ENCODE measurements at places on chromosomes 3 and 15.
A peak's percentile ranks its signal among the peaks of the same experiment; 100 is the strongest.

DNA sequence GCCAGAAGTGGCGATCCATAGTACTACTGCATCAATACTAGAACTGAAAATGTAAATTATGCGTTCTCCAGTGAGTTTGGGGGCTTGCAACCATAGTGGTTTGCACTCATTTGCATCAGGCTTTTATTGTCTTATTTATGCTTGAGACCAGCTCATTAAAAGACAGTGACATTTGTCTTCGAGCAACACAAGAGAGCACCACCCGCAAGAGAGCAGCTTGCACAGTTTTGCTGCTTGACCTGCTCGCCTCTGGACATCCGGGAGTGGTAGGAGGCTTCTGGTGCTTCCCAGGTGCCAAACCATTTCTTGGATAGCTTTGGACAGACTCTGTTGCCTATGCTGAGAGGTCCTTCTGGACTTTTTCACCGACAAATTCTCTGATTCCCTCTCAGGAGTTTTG, 294.6 kb downstream of the MEX3B start:
- DNase-seq = no peak

- DNase-seq = peak; percentile 80
Measured at GRCh38 chr3:128804017-128804810, 75.2 kb upstream of the ACAD9 start.

- no peak for DNase-seq
Measured at GRCh38 chr15:65938604-65939003, 69.3 kb downstream of the RAB11A start.

- DNase-seq = no peak
Measured at GRCh38 chr15:37107744-37108380, 7.5 kb upstream of the MEIS2 start.

GRCh38 chr3:50583897-50584296, 14.6 kb downstream of the HEMK1 start:
- DNase-seq = no peak

GRCh38 chr3:10240799-10241198, 7.5 kb upstream of the TATDN2 start:
- no peak for DNase-seq

DNA sequence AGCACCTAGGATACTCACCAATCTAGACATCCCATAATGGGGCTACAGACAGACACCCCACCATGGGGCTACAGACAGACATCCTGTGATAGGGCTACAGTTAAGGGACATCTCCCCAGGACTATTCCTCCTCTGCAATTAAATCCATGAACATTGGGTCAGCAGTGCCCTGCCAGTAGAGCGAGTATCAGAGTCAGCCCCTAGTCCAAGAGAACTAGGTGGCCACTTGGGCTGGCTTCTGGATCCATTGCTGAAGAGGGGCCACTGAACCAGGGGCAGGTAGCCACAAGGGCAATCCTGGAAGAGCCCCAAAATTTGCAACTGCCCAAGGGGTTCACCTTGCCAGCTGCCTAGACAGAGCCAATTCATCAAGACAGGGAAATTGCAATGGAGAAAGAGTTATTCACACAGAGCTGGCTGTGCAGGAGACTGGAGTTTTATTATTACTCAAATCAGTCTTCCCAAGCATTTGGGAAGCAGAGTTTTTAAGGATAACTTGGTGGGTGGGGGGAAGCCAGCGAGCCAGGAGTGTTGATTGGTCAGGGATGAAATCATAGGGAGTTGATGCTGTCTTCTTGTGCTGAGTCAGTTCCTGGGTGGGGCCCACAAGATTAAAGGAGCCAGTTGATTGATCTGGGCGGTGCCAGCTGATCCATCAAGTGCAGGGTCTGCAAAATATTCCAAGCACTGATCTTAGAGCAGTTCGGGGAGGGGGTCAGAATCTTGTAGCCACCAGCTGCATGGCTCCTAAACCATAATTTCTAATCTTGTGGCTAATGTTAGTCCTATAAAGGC, 170.2 kb upstream of the SMAD3 start:
- no peak for DNase-seq

DNA sequence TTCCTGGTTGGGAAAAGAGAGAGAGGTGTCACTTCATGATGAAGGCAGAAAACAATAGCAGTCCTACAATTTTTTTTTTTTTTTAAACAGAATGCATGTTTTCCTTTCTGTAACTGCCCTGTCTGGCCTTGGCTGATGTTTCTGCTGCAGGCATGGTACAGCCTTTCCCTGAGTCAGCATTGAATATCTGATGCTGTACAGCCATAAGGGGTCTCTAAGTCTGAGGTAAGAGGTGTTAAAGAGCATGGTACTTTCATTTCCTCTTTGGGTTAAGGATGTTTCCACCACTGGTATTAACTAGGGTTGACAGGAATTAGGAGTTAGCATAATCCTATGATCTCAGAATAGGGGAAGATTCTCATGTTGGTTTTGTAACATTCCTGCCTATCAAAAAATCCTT, 147.4 kb downstream of the CHST2 start:
- peak; percentile 17 for DNase-seq

DNA sequence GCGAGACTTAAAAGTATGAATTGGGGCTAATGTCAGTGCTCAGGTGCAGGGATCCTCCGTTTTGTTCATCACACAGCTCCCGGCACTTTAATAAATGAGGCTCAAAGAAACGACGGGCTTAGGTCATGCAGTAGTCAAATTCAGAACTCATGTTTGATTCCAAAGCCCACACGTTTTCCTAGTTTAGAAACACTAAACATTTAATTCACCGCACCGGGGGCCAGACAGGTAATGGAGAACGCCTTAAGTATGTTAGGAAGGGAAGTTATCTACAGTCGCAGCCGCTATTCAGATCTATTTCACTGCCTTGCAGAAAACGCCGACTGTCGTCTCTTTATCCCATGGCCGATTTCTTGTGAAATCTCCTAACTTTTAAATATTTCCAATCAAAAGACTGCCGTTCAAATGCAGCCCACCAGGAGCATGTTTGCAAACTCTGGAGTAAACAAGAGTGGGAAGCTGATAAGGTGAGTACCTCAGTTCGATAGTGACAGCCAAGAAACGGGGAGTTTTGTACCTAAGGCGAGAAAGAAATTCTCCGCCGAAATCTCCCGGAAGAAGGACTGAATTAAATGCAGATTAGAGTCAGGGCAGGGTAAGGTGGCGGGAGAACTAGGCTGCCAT, 569 bp downstream of the HIGD2B start:
- DNase-seq = peak; percentile 1

DNA sequence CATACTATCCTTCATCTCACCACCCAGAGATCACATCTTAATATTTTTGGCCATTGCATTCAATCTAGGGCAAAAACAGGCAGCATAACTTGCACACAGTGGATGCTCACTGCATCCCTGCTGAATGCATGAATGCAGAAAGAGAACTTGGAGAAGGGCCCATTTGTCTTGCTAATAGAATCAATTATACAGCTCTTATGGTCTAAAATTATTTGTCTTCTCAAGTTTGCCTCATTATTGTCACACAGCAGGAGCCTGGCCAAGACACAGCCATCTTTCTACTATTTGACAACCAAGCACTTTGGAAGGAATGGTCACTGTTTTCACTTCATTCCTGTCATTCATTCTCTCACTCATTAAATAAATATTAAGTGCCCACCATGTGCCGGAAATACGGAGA, 1.2 kb upstream of the ARHGEF26 start:
- no peak for DNase-seq

GRCh38 chr3:154421083-154421482, 8.9 kb downstream of the GPR149 start:
- peak; percentile 4 for DNase-seq

DNA sequence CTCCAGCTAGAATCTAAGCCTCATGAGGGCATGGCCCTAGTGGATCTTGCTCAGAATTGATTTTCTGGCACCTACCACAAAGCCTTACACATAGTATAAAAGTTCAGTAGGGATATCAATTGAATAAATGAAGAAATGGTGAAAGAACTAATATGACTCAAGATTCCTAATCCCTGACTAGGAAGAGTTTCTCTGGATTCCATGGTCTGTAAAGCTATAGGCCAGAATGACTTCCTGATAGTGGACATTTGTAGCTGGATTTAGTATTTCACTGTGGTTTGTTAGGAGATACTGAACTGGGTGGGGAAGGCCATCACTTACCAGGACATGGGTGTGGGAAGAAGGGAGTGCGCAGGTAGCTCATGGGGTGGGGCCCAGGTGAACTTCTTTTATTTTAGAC, 168.9 kb downstream of the RAP2B start:
- DNase-seq = no peak

- DNase-seq = no peak
Measured at GRCh38 chr3:125186261-125186787, 26.2 kb downstream of the SLC12A8 start.

DNA sequence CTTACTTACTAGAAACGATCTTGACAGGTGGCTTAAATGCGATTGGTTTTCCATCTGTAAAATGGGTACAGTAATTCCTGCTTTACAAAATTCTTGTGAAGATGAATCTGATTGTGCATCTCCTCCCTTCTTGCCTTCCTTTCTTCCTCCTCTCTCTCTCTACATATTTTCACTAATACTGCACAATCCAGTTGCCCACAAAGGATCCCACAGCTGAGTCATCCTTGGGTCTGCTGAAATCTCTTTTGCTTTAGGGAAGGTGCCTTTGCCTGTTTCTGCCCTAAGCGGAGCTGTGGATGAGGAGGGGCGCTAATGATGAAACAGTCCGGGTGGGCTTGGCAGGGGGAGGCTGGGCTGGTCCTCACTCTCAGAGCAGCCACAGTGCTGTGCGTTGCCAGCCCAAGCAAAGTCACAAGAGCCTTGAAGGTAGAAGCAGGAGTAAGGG, 46.1 kb downstream of the AMOTL2 start:
- no peak for DNase-seq

- DNase-seq = peak; percentile 53
Measured at GRCh38 chr3:177195242-177195991, 1.9 kb downstream of the TBL1XR1 start.

DNA sequence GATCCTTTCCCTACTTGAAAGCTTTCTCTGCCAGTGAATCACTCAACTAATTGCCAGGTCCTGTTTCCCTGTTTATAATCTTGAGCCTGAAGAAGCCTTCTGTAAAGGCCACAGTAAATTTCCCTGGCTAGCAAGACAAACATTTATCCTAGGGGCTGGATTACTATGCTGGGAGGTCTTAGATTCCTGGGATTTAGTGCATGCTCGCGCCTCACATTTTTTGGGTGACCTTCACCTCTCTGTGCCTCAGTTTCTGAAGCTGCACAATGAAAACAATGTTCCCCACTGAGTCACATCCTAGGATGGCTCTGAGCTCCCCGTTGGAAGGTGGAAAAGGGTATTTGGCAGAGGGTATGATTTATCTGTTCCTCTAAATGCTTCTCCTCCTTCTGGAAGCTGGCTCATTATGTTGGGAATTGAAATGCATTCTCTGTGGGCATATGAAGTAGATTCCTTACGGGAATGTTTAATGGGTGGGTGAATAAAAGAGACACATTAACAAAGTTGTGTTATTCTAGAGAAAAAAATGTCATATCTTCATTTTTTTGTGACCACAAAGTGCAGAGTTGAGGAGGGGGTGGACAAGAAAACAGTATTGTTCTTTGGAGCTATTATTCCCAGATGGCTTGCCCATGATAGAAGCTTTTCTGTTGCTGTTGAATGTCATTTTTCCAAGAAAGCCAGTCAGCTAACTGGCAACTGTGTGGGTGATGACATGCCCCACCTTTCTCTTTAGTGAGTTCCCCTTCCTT, 32.4 kb downstream of the LSM3 start:
- no peak for DNase-seq

GRCh38 chr3:35862057-35862456, 222.7 kb downstream of the ARPP21 start:
- no peak for DNase-seq

DNA sequence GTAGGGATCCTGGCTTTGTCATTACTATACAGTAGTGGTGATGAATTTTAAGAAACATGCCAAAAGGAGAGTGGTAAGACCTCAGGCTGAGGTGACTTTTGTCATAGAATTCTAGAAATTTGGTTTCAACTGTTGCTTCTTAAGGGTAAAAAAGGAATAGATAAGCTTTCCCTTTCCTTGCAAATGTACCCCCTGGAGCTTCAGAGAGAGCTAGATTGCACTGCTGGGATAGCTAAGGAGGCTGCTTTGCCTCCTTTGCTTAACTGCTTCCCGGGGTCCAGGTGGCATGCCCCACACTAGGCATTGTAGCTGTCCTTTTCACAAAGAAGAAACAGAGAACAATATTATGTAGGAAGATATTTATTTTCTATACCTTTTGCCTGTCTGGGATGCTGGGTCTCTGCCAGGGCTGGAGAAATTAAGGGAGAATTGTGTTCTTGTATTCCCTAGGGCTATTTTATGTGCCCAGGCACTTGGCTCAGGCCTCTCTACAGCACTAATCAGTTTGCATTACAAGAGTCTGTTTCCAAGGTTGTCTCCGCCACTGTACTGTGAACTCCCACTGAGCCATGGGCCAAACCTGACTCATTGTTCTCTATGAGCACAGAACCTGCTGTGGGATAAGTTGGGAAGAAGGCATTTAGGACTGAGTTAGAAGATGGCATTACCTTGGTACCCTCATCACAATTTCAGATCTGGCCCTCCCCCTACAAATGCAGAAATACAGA, 460.0 kb downstream of the PDCD6IP start:
- no peak for DNase-seq

- DNase-seq = no peak
Measured at GRCh38 chr15:71798641-71799040, 11.7 kb upstream of the NR2E3 start.

- DNase-seq = no peak
Measured at GRCh38 chr3:46495901-46496456, 1.8 kb upstream of the RTP3 start.

GRCh38 chr3:30522476-30522875, 83.9 kb upstream of the TGFBR2 start:
- DNase-seq = no peak

DNA sequence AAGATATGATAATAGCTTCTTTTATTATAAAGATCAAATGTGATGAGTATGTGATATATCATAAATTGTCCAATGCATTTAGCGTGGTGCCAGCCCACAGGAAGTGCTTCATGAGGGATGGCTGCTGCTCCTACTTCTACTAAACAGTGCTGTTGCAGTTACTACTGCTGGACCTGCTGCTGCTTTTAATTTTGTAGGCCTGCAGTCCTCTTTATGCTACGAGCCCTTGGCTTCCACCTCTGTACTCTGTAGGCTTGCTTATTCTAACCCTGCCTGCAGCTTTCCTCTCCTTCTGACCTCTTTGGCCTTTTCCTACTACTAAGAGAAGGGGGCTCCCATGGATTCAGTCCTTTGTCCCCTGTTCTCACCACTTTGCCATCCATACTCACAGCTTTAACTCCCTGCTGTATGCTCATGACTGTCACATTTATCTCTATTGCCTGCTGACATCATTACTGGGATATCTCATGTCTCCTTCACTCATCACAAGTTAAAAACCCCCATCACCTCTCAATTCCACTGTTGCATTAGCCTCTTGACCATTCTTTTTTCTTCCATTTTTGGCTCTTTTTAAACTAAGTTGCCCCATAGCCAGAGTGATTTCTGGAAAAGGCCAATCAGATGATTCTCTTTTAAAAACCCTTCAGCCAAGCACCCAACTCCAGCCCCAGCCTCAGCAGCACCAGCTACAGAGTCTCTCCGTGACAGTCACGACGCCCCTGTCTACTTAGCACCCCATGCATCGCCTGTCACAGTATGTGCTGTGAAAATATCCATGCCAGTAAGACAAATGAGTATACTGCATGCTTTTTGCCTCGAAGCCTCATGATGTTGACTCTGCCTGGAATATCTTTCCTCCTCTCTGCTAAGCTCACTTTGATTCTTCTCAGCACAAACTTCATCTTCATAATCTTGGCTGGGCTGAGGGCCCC, 56.3 kb downstream of the PLCL2 start:
- DNase-seq = no peak

GRCh38 chr3:12627370-12627769, 36.5 kb downstream of the RAF1 start:
- no peak for DNase-seq

GRCh38 chr15:43775411-43775965, 1.3 kb downstream of the ELL3 start:
- peak; percentile 45 for DNase-seq

All from endothelial cell of umbilical vein (primary cell).